Activated naive CD4-positive, alpha-beta T cell treated with anti-CD3 and anti-CD28 coated beads for 36 hours (primary cell): ENCODE measurements at places on chromosomes 2 and 18.

- DNase-seq: peak; percentile 13
Observed at GRCh38 chr18:32138332-32138982, 46.8 kb downstream of the RNF138 start.

GRCh38 chr2:167783261-167784083, 463.9 kb downstream of the STK39 start:
- no peak for DNase-seq

DNA sequence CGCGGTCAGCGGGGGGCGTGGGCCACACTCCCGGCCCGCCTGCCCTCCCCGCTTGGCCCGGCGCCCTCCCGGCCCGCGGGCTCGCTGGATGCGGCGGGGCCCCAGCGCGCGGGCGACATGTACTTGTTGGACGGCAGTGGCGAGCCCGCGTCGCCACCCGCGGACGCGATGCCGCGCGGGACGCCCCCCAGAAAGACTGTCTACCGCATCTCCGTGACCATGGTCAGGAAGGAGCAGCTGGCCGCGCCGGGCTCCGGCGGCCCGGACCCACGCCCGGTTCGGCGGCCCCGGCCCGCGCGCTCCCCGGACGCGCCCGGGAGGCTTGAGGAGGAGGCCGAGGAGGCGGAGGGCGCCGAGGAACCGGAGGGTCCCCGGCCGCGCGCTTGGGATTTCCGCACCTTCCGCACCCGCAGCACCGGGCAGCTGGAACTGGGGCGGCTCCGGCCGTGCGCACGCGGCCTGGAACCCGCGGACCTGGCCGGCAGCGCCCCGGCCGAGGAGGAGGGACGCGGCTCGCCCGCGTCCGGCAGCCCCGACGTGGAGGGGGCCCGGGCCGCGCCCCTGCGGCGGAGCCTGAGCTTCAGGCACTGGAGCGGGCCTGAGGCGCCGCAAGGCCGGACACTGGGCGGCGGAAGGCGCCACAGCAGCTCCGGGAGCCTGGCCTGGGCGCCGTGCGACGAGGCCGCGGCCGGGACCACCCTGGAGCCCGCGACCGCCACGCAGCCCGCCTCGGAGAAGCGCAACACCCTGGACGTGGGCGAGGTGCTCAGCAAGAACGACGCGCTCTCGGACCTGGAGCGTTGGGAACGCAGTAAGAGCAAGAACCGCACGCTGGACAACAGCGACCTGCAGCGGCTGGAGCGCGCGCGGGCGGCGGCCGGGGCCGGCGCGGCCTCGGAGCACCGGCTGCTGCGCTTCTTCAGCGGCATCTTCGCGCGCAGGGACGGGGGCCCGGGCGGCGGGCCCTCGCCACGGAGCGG, 176.4 kb downstream of the AGAP1 start:
- no peak for DNase-seq

GRCh38 chr2:51224790-51225189, 192.9 kb upstream of the NRXN1 start:
- DNase-seq: no peak

- no peak for DNase-seq
Observed at GRCh38 chr2:105417857-105418436, 19.1 kb upstream of the FHL2 start.

DNA sequence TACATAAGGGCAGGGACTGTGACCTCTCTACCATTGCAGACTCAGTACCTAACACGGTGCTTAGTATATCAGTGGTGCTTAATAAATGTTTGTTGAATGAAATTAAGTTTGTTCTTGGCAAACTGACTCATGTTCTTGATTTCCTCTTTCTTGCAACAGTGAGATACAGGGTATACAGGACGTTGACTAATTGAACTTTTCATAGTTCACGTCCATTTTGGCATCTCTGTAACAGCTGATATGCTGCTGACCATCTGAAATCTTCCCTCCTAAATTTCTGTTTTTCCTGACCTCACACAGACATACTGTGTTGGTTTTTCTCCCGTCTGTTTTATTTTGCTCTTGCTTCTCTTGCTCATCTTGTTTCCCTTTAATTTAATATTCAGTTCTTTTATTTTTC, 44.2 kb downstream of the LHCGR start:
- no peak for DNase-seq

- no peak for DNase-seq
Observed at GRCh38 chr2:46780411-46780800, 135.2 kb downstream of the MCFD2 start.

- no peak for DNase-seq
Observed at GRCh38 chr2:47345590-47345924, 57.4 kb upstream of the MSH2 start.
